ENCODE measurements at places on chromosomes 2 and 18. TPM values are rescaled to one million over a fixed set of nuclear protein-coding genes. Genes with fewer than 3 reads are reported as not detected.

GRCh38 chr2:237059155-237059875, 26.4 kb upstream of the COPS8 start:
- H3K27ac ChIP-seq = no peak overlapping the region
- DNase-seq = no peak
- H3K4me3 ChIP-seq = no peak overlapping the region
- H3K4me1 ChIP-seq = no peaks in the 10 kb centered on the region
- no peaks in the 10 kb centered on the region for H3K27me3 ChIP-seq
- no peaks in the 10 kb centered on the region for H3K36me3 ChIP-seq

DNA sequence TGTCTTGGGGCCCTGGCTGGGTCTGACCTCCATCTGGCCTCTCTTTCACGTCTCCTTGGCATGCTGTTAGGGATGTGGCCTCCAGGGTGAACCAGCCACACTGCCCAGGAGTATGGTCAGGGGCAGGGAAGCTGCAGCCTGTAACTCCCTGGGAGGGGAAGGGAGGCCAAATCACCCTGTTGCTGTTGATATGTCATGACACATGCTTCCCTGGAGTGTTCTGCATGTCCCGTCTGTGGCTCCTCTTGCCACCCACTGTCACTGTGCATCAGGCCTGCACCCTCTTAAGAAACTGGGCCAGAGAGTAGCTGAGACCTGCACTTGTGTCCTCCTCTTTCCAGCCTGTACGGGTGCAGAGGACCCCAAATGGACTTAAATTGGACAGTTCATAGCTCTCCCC, 221.3 kb downstream of the FHOD3 start:
- no peak overlapping the region for H3K4me3 ChIP-seq
- no peak overlapping the region for H3K27ac ChIP-seq
- DNase-seq = no peak
- H3K4me1 ChIP-seq = no peaks in the 10 kb centered on the region

GRCh38 chr2:152529420-152530115, 187.7 kb downstream of the PRPF40A start:
- peaks cover 12% of the 10 kb centered on the region for H3K4me1 ChIP-seq
- H3K36me3 ChIP-seq = no peaks in the 10 kb centered on the region

DNA sequence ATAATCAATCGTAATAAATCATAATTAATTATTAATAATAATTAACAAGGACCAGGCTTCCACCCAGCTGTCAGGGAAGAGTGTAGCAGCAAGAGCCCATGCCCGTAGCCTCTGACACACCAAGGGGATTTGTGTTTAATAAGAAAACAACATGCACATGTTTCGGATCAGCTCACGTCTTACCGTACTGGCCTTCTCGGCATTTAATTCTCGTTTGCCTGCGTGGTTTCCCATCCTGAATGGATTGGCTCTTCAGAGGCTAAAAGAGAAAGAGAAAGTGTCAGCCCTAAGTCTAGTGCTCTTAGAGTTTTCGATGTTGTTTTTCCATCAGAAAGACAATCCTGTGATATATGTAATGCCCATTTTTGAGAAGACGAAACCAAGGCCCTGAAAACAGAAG, 27.6 kb downstream of the MBP start:
- H3K27me3 ChIP-seq = no peaks in the 10 kb centered on the region
- H3K4me1 ChIP-seq = peaks cover 60% of the 10 kb centered on the region
- DNase-seq = no peak
- no peak overlapping the region for H3K4me3 ChIP-seq

- no peaks in the 10 kb centered on the region for H3K36me3 ChIP-seq
- H3K4me3 ChIP-seq = no peak overlapping the region
- H3K4me1 ChIP-seq = no peaks in the 10 kb centered on the region
- DNase-seq = no peak
- no peaks in the 10 kb centered on the region for H3K27me3 ChIP-seq
Measured at GRCh38 chr2:81084101-81084500, 779.5 kb upstream of the LRRTM1 start.

- DNase-seq = no peak
- peak overlapping the region; percentile 75 for H3K27ac ChIP-seq
- no peaks in the 10 kb centered on the region for H3K27me3 ChIP-seq
Measured at GRCh38 chr18:3057526-3057925, 44.6 kb upstream of the LPIN2 start.

DNA sequence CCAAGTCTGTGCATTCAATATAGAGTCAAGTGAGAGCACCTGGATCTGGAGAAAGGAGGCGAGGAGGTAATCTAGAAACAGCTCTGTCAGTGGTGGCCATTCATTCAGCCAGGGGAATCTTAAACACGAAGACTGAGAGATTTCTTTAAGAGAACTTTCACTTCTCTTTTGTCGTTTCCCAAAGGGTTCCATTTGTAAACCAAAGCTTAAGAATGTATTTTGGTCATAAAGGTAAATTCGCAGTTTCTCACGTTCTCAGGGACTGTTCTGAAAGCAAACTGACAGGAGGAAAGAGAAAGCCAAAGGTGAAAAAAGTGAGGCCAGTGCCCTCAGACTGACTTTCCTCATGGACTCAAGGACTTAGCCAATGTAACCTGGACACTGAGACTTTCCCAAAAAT, 513.5 kb downstream of the CMPK2 start:
- no peak overlapping the region for H3K27ac ChIP-seq
- H3K4me3 ChIP-seq = no peak overlapping the region
- no peak for DNase-seq

GRCh38 chr2:177174486-177174885, 38.1 kb upstream of the HNRNPA3 start:
- DNase-seq = no peak
- no peak overlapping the region for H3K4me3 ChIP-seq
- peaks cover 12% of the 10 kb centered on the region for H3K4me1 ChIP-seq
- no peaks in the 10 kb centered on the region for H3K27me3 ChIP-seq
- H3K27ac ChIP-seq = no peak overlapping the region
- H3K36me3 ChIP-seq = no peaks in the 10 kb centered on the region

GRCh38 chr2:73103018-73103542, 9.7 kb downstream of the RAB11FIP5 start:
- no peak for DNase-seq
- H3K27me3 ChIP-seq = no peaks in the 10 kb centered on the region
- no peaks in the 10 kb centered on the region for H3K36me3 ChIP-seq
- H3K27ac ChIP-seq = no peak overlapping the region
- H3K4me1 ChIP-seq = peaks cover 12% of the 10 kb centered on the region

- H3K4me3 ChIP-seq = no peak overlapping the region
- no peaks in the 10 kb centered on the region for H3K27me3 ChIP-seq
- H3K27ac ChIP-seq = no peak overlapping the region
Measured at GRCh38 chr2:197075281-197075680, 148.8 kb upstream of the PGAP1 start.

DNA sequence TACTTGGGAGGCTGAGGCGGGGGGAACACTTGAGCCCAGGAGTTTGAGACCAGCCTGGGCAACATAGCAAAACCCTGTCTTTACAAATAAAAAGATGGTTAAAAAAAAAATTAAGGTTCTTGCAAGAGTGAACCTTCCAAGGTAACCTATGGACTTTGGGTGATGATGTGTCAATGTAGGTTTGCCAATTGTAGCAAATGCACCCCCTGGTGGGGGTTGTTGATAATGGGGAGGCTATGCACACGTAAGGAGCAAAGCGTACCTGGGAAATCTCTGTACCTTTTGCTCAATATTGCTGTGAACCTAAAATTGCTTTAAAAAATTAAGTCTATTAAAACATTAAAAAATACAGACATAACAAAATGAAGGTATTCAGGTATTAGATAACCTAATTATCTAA, 70.4 kb downstream of the CWC22 start:
- H3K4me1 ChIP-seq = no peaks in the 10 kb centered on the region
- H3K27me3 ChIP-seq = no peaks in the 10 kb centered on the region
- H3K36me3 ChIP-seq = no peaks in the 10 kb centered on the region
- H3K27ac ChIP-seq = no peak overlapping the region

DNA sequence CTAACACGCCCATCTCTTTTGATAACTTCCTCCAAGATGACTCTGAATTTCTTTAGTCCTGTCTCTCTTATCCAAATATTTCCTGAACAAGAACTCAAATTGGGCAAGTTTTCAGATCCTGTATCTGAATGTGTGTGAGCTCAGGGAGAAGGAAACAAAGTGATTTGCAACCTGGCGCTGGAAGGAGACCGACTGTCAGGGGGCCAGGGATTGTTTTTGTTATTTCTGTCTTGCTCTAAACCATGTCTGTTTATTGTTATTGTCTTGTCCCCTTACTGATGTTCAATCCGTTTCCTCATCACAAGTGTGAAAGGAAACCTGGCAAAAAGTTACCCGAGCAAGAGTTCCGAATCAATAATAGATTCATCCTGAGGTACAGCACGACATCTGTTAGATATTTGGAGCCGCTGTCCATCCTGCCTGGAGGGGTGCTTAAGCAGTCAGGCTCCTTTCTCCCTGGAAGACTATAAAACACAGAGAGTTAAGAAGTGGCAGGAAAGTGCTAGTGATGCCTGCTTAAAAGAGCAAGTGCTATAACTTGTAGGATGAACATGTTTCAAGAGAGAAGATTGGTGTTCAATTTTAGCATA, 132.5 kb upstream of the OSR1 start:
- no peaks in the 10 kb centered on the region for H3K36me3 ChIP-seq
- H3K27me3 ChIP-seq = no peaks in the 10 kb centered on the region
- no peaks in the 10 kb centered on the region for H3K4me1 ChIP-seq
- DNase-seq = no peak
- H3K27ac ChIP-seq = no peak overlapping the region
- H3K4me3 ChIP-seq = no peak overlapping the region

GRCh38 chr18:32318581-32318980, 128.7 kb downstream of the MEP1B start:
- no peaks in the 10 kb centered on the region for H3K27me3 ChIP-seq
- no peak for DNase-seq
- H3K27ac ChIP-seq = no peak overlapping the region
- H3K4me1 ChIP-seq = peaks cover 7% of the 10 kb centered on the region
- no peak overlapping the region for H3K4me3 ChIP-seq
- H3K36me3 ChIP-seq = no peaks in the 10 kb centered on the region

- no peak overlapping the region for H3K4me3 ChIP-seq
- H3K27ac ChIP-seq = no peak overlapping the region
- no peaks in the 10 kb centered on the region for H3K36me3 ChIP-seq
- H3K27me3 ChIP-seq = no peaks in the 10 kb centered on the region
- no peaks in the 10 kb centered on the region for H3K4me1 ChIP-seq
Measured at GRCh38 chr18:50441501-50441900, 66.7 kb downstream of the SKA1 start.

GRCh38 chr2:73987109-73987947, 2.6 kb downstream of the TET3 start:
- peaks cover 4% of the 10 kb centered on the region for H3K36me3 ChIP-seq
- H3K4me3 ChIP-seq = peak overlapping the region; percentile 68
- peaks cover 50% of the 10 kb centered on the region for H3K4me1 ChIP-seq

The ALPG gene
- total RNA-seq = 0.91 TPM

The KLHL14 gene
- total RNA-seq = not detected

The IL18RAP gene
- 8.0 TPM for total RNA-seq

The DCDC2C gene
- not detected for total RNA-seq

The CYP27C1 gene
- total RNA-seq = 0.15 TPM

The ABHD1 gene
- total RNA-seq = not detected

The FASTKD2 gene
- total RNA-seq = 19.1 TPM

Data from upper lobe of left lung (tissue), 6 donors.